Activated CD4-positive, alpha-beta memory T cell treated with anti-CD3 and anti-CD28 coated beads for 36 hours (primary cell): ENCODE measurements at places on chromosomes 7 and 10. TPM values are rescaled to one million over a fixed set of nuclear protein-coding genes. Genes with fewer than 3 reads are reported as not detected.

DNA sequence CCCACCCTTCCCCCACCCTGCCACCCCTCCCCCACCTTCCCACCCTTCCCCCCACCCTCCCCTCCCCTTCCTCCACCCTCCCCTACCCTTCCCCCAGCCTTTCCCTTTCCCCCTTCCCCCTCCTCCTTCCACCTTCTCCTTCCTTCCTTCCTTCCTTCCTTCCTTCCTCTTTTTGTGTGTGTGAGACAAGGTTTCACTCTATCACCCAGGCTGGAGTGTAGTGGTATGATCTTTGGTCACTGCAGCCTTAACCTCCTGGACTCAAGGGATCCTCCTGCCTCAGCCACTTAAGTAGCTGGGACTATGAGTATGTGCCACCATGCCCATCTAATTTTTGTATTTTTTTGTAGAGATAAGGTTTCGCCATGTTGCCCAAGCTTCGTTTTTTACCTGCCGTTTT lies 35.2 kb downstream of the CYP17A1 start:
- DNase-seq: no peak

- no peak for DNase-seq
Observed at GRCh38 chr10:73408061-73408460, 5.8 kb downstream of the ANXA7 start.

- no peak for DNase-seq
Observed at GRCh38 chr10:34996843-34997242, 93.3 kb downstream of the CUL2 start.

The ANKRD30A gene
- total RNA-seq: not detected

GRCh38 chr7:46317256-46317655 lies 396.2 kb upstream of the IGFBP3 start:
- no peak for DNase-seq

The KIAA1217 gene
- total RNA-seq: 0.31 TPM

The LDB3 gene
- 0.43 TPM for total RNA-seq

DNA sequence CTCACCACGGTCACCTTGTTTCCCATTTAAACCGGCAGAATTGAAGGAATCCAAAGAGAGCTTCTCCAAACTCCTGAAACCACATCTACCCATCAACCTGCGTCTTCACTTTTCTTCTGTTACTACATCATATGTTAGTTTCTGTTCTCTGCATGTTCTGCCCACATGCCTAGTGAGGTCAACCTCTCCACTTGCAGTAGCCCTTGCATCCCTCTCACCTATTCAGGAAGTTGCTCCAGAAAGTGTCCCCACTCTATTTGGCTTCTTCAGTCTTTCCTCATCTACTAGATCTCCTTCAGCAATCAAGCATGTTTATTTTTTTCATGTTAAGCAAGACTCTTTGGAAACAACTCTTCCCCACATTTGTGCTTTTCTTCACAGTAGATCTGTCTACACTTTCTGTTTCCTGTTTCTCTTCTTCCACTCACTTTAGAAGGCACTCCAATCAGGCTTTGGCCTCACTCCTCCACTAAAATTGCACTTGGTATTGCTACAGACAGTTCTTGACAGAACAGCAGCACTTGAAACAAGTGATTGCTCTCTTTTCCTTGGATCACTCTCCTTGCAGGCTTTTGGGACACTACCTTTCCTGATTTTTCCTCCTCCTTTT lies 7.5 kb downstream of the SAMD9L start:
- DNase-seq: no peak

GRCh38 chr7:504221-505111 lies 15.2 kb downstream of the PDGFA start:
- no peak for DNase-seq

- no peak for DNase-seq
Observed at GRCh38 chr10:132048294-132048667, 17.5 kb upstream of the JAKMIP3 start.

DNA sequence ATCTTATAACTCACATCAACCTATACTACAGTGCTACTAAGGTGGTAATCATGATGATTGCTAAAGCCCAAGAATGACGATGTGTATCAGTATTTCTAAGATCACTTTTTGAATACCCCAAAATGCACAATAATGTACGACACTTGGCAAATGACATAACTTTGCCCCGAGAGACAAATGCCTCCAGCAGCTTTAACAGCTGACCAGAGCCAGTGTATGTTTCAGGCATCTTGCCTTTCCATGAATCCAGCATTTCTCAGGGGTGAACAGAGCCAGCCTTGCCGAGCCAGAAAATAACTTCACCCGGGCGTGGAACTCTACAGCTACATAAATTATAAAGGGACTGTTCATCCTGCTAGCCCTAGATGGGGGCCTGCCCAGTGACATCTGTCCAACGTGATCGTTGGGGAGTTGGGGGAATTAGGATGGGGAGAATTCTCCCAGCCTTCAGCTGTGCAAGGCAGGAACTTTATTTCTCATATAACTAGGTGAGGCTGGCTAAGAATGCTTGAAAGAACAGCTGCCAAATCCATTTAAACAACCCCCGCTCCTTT lies 1.8 kb downstream of the IGFBP3 start:
- no peak for DNase-seq

The CPXM2 gene
- total RNA-seq: not detected

- no peak for DNase-seq
Observed at GRCh38 chr7:75704928-75705327, 33.8 kb downstream of the HIP1 start.

The TMEM26 gene
- not detected for total RNA-seq

DNA sequence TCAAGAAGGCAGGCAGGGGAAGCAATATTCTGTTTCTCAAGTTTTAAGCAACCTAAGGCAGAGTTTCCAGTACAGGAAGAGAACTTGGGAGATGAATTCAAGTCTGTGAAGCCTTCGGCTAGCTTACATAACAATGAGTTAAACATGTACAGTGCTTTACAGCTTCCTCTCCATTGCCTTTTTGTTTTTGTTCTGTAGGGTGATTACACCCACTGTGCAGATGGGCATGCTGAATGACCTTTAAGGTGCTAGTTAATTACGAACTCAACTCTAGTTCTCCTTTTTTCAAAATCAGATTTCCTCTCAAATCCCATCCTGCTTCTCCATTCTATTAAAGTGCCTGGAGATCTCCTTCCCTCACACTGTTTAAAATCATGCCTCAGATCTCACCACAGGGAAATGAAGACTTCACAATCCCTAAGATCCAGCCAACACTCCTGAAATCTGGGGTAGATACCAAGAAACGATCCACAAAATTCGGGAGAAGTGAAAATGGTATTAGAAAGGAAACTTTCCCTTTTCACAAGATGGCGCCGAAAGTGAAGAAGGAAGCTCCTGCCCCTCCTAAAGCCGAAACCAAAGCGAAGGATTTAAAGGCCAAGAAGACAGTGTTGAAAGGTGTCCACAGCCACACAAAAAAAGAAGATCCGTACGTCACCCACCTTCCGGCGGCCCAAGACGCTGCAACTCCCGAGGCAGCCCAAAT lies 16.8 kb upstream of the MSMB start:
- no peak for DNase-seq

GRCh38 chr10:85918371-85918770 lies 448.2 kb downstream of the GRID1 start:
- DNase-seq: no peak

The ANXA8 gene
- not detected for total RNA-seq

DNA sequence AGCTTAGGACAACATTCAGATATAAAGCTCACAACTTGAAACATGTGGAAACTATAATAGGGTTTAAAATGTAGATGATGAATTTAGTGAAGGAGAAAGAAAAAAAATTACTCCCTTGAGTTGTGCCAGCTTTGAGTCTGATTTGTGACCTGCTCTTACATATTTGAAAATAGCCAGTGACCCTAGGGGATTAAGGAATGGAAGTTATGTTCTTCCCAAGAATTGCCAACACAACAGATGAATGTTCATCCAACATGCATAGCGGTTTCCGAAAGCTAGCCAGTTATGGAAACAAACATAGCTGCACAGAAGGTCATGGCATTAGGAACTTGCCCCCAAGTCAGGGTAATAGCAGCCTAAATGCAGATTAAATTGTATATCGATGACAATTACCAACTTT lies 10.8 kb downstream of the TMEM196 start:
- no peak for DNase-seq

GRCh38 chr10:118694848-118695247 lies 59.9 kb downstream of the CACUL1 start:
- DNase-seq: no peak

- DNase-seq: no peak
Observed at GRCh38 chr10:4108693-4109092, 323.7 kb upstream of the KLF6 start.

DNA sequence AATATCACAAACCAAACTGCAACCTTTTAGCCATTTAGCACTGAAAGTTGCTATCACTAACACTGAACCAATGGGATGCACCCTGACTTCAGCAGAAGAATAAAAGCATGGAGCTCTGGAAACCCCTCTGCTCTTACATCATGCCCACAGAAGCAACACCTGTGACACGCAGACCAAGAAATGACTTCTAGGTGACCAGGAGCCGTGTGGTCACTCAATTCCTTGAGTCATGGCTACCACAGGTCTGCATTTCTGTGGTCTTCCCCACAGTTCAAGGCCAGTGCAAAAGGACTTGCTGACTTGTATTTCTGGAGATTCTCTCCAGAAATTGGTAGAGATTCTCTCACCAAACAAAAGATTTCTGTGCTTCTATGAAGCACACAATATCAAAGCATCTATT lies 38.3 kb downstream of the NRCAM start:
- DNase-seq: no peak

The PFKFB3 gene
- total RNA-seq: 70.6 TPM

- no peak for DNase-seq
Observed at GRCh38 chr7:45712872-45713668, 138.9 kb downstream of the ADCY1 start.

The CYP26C1 gene
- total RNA-seq: not detected

DNA sequence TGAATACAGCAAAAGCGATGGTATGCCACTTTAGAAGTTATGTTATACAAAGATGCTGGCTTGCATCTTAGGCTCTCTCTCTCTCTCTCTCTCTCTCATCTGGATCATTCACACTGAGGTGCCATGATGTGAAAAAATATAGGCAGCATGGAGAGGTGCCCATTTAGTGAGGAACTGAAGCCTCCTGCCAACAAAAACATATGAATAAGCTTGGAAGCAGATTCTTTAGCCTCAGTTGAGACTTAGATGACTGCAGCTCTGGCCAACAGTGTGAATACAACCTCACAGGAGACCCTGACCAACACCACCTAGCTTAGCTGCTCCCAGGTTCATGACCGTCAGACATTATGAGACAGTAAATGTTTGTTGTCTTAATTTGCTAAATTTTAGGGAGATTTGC lies 560.1 kb upstream of the LRRTM3 start:
- no peak for DNase-seq

The PNLIPRP1 gene
- total RNA-seq: not detected

GRCh38 chr7:17123020-17123419 lies 175.4 kb upstream of the AHR start:
- DNase-seq: no peak

DNA sequence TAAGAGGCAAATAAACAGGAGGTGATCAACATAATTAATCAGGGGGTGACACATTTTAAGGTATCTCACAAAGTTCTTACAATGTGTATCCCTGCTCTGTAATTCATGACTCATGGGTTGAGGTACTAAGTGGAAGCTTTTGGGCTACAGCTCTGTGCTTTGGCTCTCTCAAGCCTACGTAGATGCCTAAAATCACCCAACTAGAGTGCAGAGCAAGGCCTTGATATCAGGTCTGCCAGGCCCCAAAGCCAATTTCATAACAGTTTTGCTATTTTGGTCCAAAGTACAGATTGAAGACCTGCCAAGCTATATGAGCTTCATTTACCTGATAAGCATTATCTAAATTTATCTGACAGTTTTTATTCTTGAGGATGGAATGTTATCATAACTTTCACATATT lies 175.3 kb upstream of the BET1 start:
- DNase-seq: no peak

DNA sequence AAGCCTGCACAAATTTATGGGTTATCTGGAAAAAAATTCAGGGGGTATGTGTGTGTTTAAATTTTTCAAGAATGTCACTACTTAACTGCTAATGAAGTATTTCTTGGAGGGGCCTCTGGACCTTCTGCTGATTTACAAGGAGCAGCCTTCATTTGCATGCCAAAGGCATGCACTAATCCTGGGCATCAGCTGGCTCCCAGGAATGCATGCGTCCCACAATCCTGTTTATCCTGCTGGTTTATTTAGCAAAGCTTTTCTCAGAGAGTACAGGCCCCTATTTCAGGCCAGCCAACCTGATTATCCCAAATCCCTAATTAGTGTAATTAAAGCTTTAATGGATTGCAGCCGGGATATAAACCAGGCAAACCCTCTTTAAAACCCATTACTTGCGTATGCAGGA lies 170.4 kb downstream of the TAX1BP1 start:
- DNase-seq: no peak

- no peak for DNase-seq
Observed at GRCh38 chr10:84798312-84798711, 469.9 kb downstream of the CCSER2 start.

GRCh38 chr10:1141261-1141660 lies 85.1 kb downstream of the WDR37 start:
- no peak for DNase-seq

GRCh38 chr10:122699796-122700455 lies at the start of gene C10orf120:
C10orf120 (minus strand) TSS chr10:122699846; CDS start chr10:122699790, 56 bp downstream.
- no peak for DNase-seq

DNA sequence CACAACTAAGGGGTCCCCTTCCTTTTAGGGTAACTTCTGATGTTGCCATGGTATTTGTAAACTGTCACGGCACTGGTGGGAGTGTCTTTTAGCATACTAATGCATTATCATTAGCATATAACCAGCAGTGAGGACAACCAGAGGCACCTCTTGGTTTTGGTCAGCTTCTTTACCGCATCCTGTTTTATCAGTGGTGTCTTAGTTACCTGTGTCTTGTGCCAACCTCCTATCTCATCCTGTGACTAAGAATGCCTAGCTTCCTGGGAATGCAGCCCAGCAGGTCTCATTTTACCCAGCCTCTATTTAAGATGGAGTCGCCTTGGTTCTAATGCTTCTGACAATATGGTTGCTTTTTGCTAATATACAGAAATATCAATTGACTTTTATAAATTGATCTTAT lies 54.9 kb downstream of the AHCYL2 start:
- no peak for DNase-seq

The PON3 gene
- total RNA-seq: not detected

DNA sequence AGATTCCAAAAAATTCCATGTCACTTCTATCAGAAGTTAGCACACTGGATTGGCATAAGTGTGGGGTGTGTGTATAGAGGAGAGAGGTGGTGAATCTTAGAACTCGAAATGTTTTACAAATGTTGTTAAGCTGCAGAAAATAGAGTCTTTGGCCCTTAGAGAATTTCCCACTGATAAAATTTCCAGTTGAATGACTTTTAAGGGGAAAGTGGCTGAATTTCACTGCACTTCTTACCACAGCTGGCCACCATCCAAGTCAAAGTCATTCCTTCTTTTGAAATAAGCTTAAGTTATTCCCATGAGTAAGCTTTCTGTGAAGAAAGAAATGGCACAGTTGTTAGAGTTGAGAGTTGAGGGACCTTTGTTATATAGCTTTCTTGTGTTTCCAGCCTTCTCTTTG lies 13.9 kb downstream of the VCL start:
- no peak for DNase-seq

- DNase-seq: no peak
Observed at GRCh38 chr10:127215866-127216265, 19.5 kb upstream of the INSYN2A start.
